ENCODE measurements at places on chromosomes 11 and 22.

DNA sequence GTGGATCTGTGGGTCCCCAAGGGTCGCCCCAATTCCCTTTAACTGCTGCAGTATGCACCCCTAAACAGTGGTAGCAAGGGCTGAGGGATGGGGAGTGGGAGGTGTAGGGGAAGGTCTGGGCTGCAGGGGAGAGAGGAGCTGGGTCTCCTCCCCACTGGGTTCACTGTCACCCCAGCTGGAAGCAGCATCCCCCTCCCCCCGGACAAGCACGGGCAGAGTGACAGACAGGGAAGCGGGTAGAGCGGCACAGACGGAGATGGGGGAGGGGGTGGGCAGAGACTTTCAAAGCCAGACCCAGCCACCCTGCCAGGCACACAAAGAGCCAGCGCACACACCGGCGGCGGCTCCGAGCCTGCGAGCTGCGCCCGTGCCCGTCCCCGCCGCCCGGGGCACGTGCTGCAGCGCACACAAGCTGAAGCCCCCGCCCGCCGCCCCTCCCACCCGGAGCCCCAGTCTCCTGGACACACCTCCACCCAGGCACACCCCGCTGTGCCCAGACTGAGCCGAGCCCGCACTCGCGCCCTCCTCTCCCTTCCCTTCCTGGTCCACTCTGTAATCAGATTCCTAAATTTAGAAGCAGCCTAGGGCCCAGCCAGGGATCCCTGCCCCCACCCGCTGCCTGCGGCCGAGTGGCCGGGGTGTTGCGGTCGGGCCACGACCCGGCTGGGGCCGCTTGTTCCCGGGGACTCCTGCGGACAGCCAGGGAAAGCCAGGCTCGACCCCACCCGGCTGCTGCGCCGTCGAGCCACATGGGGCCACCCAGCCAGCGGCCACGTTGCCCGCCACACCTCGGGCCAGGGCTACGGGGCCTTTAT lies 935 bp upstream of the RCOR2 start:
- DNase-seq: no peak

DNA sequence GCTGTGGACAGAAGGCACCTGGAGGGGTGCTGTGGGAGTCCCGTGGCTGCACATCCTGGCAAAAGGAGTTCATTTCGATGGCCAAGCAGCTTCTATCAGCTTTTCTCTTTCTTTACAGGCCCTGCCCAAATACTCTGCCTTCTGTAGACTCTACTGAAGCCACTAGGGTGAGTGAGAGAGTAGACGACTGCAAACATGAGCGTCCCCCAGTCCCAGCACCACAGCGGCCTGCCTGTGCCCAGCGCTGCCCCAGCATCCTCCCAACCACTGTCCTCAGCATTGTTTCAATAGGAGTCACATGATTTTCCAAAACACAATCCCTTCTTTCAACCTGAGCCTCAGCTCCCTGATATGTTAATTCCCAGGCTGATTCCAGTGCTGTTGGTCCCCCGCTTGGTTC lies 110.0 kb downstream of the KIRREL3 start:
- no peak for DNase-seq

DNA sequence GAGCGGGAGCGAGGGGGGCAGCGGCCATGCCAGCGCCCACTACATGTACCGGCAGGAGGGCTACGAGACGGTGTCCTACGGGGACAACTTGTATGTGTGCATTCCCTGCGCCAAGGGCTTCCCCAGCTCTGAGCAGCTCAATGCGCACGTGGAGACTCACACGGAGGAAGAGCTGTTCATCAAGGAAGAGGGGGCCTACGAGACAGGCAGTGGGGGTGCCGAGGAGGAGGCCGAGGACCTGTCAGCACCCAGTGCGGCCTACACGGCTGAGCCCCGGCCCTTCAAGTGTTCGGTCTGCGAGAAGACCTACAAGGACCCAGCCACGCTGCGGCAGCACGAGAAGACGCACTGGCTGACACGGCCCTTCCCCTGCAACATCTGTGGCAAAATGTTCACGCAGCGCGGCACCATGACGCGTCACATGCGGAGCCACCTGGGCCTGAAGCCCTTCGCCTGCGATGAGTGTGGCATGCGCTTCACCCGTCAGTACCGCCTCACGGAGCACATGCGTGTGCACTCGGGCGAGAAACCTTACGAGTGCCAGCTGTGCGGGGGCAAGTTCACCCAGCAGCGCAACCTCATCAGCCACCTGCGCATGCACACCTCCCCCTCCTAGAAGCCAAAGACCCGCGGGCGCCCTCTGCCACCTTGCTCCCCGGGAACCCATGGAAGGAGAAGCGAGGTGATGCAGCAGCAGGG lies 20.9 kb upstream of the TMEM191C start:
- DNase-seq: no peak

DNA sequence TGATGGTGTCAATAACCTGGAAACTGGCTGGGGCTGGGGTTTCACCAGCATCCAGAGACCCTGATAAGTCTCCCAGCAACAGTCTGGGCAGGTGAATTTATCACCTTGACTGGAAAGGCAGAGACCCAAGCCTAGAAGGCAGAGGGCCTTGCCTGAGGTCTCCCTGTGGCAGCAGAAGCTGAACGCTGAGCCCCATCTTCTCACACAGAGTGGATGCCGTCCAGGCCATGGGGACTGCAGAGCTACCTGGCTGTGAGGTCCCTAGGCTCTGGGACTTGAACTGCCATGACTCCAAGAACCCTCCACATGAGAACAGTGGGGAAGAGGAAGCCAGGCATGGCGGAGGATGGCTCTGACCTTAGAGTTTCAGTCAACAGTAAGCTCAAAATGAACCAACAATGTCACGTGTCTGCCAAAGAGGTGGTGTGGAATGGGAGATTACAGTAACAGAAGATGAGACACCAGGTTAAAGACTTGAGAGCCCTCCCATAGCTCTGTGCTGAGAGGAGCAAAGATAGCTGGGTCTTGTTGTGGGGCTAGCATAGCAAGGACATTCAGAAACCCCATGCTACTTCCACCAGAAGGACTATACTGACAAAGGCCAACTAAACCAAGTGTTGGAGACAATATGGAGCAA lies 79.1 kb upstream of the LINC01488 start:
- DNase-seq: no peak

DNA sequence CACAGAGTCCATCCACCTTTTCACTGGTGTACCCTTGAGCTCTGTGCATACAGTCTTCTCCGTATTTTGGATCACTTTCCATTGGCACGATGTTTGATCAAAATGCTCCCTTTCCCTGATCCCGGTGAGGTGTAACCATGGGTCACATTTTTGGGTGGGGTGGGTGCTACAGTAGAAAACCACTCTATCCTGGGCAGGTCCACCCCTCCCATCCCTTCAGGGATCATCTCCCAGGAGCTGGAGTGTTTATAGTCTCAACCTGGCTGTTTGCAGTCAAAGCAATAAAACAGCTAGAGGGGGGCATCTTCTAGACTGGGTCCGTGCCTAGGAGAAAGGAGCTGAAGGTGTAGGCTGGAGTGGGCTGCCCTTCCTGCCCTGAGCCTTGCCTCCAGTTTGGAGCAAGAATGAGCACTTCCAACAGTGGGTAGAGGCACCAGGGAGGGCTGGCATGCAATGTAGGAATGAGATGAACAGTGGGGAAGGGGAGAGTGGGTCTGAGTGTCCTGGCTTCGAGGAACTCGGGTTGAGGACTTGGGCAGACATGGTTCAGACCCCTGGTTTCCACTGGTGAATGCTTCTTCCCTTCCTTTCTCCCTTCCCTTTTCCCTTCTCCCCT lies 38.8 kb downstream of the RNF141 start:
- no peak for DNase-seq

GRCh38 chr11:114353443-114353842 lies 46.9 kb downstream of the C11orf71 start:
- DNase-seq: no peak

DNA sequence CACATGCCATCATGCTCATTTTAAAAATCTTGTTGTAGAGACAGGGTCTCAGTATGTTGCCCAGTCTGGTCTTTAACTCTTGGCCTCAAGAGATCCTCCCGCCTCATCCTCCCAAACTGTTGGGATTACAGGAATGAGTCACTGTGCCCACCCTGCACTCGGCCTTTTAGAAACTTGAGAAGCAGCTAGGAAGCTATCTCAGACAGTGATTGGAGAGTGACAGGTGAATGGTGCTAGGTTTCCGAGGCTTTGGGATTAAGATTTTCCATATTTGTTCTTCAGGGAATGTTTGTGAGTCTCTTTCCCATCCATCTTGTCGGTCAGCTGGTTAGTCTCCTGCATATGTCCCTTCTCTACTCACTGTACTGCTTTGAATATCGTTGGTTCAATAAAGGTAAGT lies 10.5 kb downstream of the EI24 start:
- DNase-seq: no peak

- no peak for DNase-seq
Observed at GRCh38 chr22:43829904-43830851, 18.1 kb upstream of the EFCAB6 start.

DNA sequence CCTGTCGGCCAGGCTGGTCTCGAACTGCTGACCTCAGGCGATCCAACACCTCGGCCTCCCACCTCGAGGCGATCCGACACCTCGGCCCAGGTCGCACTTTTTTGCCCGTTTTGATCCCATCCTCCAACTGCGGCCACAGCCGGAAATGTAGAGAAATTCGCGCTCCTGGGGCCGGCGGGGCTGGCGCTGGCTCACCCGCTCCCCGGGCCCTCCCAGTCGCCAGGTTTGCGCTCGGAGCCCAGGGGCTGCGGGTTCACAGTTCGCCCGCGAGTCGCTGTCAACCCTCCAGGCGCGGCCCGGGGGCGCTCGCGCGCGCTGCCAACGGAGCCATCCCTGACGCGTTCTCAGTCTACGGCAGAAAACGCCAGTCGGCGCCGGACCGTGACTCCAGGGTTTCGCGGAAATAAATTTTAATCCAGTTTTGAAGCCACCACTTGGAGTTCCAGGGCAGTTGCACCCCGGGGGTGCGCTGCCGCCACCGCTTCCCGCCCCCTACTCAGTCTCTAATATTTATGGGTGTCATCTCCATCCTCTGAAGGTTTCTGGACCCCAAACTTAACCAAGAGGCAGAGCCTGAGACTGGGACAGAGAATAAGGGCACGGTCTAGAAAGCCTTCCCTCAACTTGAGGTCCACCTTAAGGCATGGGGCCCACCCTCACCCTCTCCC lies 1.5 kb upstream of the KLHDC7B start:
- no peak for DNase-seq

DNA sequence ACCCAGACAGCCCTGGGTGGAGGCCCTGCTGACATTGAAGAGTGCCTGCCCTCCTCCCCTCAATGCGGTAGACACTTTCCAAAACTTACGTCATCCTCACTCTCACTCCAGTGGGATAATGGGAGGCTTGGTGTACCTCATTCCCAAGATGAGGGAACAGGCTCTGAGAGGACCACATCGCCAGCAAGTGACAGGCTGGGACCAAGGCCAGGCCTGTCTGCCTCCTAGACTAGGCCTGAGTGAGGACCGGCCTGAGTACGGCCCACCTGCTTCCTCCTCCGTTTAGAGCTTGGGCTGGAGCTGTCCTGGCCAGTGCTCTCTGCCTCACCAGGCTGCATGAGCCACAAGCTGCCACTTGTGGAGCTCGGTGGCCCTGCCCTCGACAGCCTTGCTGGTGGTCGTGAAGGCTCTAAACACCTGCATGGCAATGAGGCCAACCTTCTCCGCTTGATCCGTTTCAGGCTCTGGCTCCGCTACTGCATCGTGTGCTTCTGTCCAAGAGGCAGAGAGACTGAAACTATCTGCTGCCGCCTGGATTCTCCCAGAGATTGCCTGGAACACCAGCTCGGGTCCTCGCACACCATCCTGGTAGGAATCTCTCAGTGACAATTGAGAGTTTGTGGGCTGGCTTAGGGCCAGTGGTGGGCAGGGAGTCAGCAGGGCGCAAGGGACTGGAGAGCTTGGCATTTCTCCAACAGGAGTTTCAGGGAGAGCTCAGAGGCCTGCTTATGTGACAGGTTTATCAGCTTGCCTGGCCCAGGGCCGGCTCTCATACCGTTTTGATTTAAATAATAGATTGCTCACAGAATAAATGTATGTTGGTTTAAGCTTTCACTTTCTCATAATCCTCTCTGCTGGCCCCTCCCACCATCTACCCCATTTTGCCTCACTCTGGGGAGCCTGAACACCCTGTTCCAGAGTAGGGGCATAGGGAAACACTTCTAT lies 9.4 kb downstream of the LRRC75B start:
- no peak for DNase-seq

GRCh38 chr11:131354251-131354701 lies 16.1 kb upstream of the NTM start:
- no peak for DNase-seq

- no peak for DNase-seq
Observed at GRCh38 chr11:128519338-128519737, 68.0 kb downstream of the ETS1 start.

GRCh38 chr11:1404461-1405185 lies 14.9 kb downstream of the BRSK2 start:
- DNase-seq: no peak

- DNase-seq: no peak
Observed at GRCh38 chr11:63841554-63841953, 2.6 kb downstream of the MARK2 start.

- peak; percentile 14 for DNase-seq
Observed at GRCh38 chr11:113690619-113691569, 15.2 kb downstream of the TMPRSS5 start.

DNA sequence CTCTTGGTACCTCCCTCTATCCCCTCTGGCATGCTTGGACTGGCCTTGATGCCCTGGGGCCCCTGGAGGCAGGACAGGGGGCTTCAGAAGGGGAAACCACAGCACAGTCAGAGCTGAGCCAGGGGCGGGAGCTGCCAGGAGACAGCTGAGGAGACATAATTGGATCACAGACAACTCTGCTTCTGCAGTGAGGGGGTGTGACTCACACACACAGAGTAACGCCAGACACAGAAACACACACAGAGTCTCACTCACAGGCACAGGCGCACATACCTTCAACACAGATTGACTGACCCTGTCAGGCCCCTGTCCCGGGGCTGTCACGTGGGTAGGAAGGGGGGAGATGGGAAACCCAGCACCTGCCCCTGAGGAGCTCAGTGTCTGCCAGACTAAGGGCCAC lies 20.6 kb downstream of the STARD10 start:
- DNase-seq: no peak

- DNase-seq: no peak
Observed at GRCh38 chr22:17807578-17808410, 33.5 kb upstream of the BID start.

DNA sequence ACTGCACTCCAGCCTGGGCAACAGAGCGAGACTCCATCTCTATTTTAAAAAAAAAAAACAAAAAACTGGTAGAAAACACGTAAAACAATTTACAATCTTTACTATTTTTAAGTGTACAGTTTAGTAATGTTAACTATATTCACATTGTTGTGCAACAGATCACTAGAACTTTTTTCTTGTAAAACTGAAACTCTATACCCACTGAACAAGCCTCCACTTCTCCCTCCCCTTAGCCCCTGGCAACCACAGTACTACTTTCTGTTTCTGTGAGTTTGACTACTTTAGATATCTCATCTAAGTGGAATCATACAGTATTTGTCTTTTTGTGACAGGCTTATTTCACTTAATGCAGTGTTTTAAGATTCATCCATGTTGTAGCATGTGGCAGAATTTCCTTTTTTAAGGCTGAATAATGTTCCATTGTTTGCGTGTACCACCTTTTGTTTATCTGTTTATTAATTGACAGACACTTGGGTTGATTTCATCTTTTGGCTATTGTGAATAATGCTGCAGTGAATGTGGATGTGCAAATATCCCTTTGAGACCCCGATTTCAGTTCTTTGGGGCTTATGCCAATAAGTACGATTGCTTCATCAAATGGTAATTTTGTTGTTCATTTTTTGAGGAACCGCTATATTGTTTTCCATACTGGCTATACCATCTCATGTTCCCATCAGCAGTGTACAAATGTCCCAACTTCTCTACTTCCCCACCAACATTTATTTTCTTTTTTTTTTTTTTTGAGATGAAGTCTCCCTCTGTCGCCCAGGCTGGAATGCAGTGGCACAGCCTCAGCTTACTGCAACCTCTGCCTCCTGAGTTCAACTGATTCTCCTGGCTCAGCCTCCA lies 11.0 kb downstream of the DDB2 start:
- DNase-seq: no peak
